ENCODE measurements at places on chromosomes 11 and 22.
A peak's percentile ranks its signal among the peaks of the same experiment; 100 is the strongest.

DNA sequence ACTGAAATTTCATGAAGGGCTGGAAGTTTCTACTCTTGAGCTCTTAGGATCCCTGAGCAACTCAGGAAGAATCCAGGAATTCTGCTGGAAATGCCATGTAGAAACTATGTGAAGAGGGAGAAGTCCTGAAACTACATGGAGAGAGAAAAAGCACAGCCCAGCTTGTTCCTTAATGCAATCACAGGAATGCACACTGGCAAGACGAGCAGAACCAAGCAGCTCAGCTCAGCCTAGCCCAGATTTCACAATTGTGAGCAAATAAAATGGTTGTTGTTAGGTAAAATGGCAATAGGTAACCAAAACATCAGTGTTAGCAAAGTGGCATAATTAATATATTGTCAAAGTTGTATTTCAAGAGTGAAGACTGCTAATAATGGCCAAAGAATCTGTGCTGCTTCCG lies 28.1 kb downstream of the ZNF214 start:
- H3K27me3 ChIP-seq, result no peaks in the 10 kb centered on the region
- no peaks in the 10 kb centered on the region for H3K4me1 ChIP-seq
- no peak for DNase-seq
- H3K4me3 ChIP-seq, result no peak overlapping the region

DNA sequence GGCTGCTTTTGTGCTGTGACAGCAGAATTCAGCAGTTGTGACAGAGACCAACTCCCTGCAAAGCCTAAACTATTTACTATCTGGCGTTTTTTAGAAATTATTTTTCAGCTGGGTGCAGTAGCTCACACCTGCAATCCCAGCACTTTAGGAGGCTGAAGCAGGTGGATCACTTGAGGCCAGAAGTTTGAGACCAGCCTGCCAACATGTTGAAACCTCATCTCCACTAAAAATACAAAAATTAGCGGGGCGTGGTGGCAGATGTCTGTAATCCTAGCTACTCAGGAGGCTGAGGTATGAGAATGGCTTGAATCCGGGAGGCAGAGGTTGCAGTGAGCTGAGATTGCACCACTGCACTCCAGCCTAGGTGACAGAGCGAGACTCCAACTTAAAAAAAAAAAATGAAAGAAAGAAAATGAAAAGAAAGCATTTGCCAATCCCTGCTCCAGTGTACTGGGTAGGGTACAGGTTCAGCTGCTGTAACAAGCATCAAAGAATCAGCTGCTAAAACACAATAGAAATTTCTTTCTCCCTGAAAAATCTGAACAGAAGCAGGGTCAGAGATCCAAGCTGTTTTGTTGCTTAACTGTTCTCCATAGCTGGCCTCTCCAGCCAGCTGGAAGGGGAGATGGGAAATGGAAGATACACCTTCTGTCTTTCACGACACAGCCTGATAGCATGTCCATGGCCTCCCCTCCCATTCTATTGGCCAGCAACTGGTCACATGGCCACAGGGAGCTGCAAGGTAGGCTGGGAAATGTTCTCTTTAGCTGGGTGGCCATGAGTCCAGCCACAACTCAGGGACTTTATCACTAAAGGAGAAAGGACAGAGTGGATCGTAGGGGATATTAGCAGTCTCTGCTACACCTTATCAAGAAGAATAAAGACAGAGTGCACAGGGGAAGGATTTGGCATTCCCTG lies 8.5 kb upstream of the NCF4 start:
- no peak overlapping the region for H3K27ac ChIP-seq
- no peak for DNase-seq
- no peaks in the 10 kb centered on the region for H3K36me3 ChIP-seq
- no peak overlapping the region for H3K4me3 ChIP-seq

- DNase-seq, result no peak
- peaks cover 66% of the 10 kb centered on the region for H3K27me3 ChIP-seq
- H3K4me3 ChIP-seq, result no peak overlapping the region
- H3K27ac ChIP-seq, result no peak overlapping the region
- H3K4me1 ChIP-seq, result no peaks in the 10 kb centered on the region
Measured at GRCh38 chr22:38448945-38449745, 5.9 kb downstream of the KCNJ4 start.

GRCh38 chr11:73965076-73965763 lies 14.4 kb downstream of the DNAJB13 start:
- H3K4me1 ChIP-seq, result no peaks in the 10 kb centered on the region
- no peaks in the 10 kb centered on the region for H3K36me3 ChIP-seq
- H3K27ac ChIP-seq, result no peak overlapping the region
- H3K4me3 ChIP-seq, result no peak overlapping the region
- no peak for DNase-seq

- DNase-seq, result no peak
- H3K36me3 ChIP-seq, result peaks cover 27% of the 10 kb centered on the region
- H3K27ac ChIP-seq, result peak overlapping the region; percentile 79
Measured at GRCh38 chr11:17077240-17077519, 287 bp downstream of the RPS13 start.

GRCh38 chr11:68939583-68940555 lies 36.2 kb downstream of the IGHMBP2 start:
- no peak for DNase-seq
- H3K4me3 ChIP-seq, result no peak overlapping the region
- no peaks in the 10 kb centered on the region for H3K27me3 ChIP-seq
- peaks cover 62% of the 10 kb centered on the region for H3K36me3 ChIP-seq
- H3K27ac ChIP-seq, result no peak overlapping the region
- no peaks in the 10 kb centered on the region for H3K4me1 ChIP-seq

Measured in large intestine (tissue), 12 donors.